ENCODE measurements at places on chromosomes 6 and 20.
A peak's percentile ranks its signal among the peaks of the same experiment; 100 is the strongest.

GRCh38 chr6:24931296-24931695 lies 4.5 kb downstream of the RIPOR2 start:
- no peak for DNase-seq

- no peak for DNase-seq
These were observed 60.5 kb downstream of the GJA10 start for GRCh38 chr6:89954721-89955148.

GRCh38 chr20:56934888-56935287 lies 305.8 kb downstream of the TFAP2C start:
- DNase-seq, result no peak

GRCh38 chr20:62913043-62913630 lies 13.2 kb downstream of the DIDO1 start:
- no peak for DNase-seq

GRCh38 chr6:403659-404655 lies 12.4 kb downstream of the IRF4 start:
- peak; percentile 65 for DNase-seq

Data from activated naive CD8-positive, alpha-beta T cell treated with anti-CD3 and anti-CD28 coated beads for 36 hours (primary cell).